ENCODE measurements at places on chromosomes 5 and 9.
A peak's percentile ranks its signal among the peaks of the same experiment; 100 is the strongest.

GRCh38 chr9:79581388-79581787, 9.6 kb downstream of the TLE4 start:
- DNase-seq, result no peak

GRCh38 chr9:27337833-27338526, 41.0 kb upstream of the EQTN start:
- no peak for DNase-seq

- DNase-seq, result no peak
These were observed 1.9 kb downstream of the ALDH1A1 start for GRCh38 chr9:72950875-72951442.

- no peak for DNase-seq
These were observed 15.6 kb upstream of the SLC6A19 start for GRCh38 chr5:1185629-1186350.

- DNase-seq, result peak; percentile 7
These were observed 516 bp downstream of the MAST4 start for GRCh38 chr5:66596636-66597182.
